NCI-H510A treated with DMSO at 0.1 percent for 48 hours (cell line): ENCODE measurements at places on chromosomes 12 and 14.
A peak's percentile ranks its signal among the peaks of the same experiment; 100 is the strongest.

DNA sequence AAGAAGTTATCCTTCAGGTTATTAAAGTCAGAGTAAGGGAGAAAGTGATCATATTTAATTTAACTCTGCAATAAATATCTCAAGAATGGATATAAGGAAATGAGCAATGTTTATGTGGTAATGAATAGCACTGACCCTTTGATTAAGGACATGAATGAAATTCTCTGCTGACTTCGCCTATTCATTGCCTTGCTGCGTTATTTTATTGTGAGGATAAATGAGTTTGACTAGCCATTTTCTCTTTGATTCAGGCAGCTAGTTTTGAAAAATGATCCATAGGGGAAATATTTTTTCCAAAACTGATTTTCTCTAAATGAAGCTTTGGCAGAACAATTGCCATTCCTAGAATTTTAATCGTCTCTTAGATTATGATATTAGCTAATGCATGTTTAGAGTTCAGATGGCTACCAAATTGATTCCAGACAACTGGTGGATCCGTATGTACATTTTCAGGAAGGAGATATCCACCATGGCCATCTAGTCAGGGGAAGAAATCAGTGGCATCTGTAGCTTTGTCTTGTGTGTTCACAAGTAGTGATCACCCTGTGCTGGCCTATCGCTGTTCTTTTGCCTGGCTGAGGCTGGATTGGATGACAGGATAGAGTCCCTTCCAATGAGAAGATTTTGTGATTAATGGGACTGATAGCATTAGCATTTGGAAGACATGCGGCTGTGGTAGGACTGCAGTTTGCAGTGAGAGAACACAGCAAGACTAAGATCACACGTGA is 302.3 kb upstream of the RGS6 start:
- DNase-seq = no peak

- no peak for DNase-seq
These were observed 8.0 kb upstream of the RASSF8 start for GRCh38 chr12:25950329-25951115.

DNA sequence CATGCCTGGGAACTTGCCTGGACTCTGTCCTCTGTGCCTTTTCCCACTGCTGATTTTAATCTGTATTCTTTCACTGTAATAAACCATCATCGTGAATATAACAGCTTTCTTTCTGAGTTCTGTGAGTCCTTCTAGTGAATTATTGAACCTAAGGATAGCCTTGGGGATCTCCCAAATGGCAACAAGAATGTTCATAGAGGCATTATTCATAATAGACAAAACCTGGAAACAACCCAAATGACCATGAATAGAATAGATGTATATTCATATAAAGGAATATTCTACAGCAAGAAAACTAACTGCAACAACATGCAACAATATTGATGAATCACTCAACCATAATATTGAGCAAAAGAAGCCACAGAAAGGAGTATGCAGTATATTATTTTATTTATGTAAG is 44.7 kb upstream of the CEP83 start:
- DNase-seq = no peak

- DNase-seq = peak; percentile 43
These were observed 503 bp downstream of the FBXO21 start for GRCh38 chr12:117189725-117190209.

GRCh38 chr12:467591-467990 is 7.9 kb downstream of the B4GALNT3 start:
- no peak for DNase-seq
